ENCODE measurements at places on chromosomes 1 and 21.
A peak's percentile ranks its signal among the peaks of the same experiment; 100 is the strongest.

- no peak overlapping the region for H3K4me3 ChIP-seq
- no peaks in the 10 kb centered on the region for H3K36me3 ChIP-seq
- no peak for ATAC-seq
- H3K4me1 ChIP-seq = no peaks in the 10 kb centered on the region
- H3K27me3 ChIP-seq = no peaks in the 10 kb centered on the region
These were observed 54.5 kb downstream of the SCCPDH start for GRCh38 chr1:246778663-246779062.

DNA sequence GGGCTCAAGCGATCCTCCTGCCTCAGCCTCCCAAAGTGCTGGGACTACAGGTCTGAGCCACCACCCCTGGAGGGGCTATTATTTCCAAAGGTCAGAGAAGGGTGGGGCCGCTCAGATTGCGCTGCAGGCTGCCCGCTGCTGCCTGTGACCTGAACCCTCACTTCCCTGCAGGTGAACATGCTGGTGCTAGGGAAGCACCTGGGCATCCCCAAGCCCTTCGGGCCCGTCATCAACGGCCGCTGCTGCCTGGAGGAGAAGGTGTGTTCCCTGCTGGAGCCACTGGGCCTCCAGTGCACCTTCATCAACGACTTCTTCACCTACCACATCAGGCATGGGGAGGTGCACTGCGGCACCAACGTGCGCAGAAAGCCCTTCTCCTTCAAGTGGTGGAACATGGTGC lies 8.6 kb upstream of the PADI6 start:
- no peak overlapping the region for H3K27ac ChIP-seq
- ATAC-seq = no peak
- no peak overlapping the region for H3K4me3 ChIP-seq

DNA sequence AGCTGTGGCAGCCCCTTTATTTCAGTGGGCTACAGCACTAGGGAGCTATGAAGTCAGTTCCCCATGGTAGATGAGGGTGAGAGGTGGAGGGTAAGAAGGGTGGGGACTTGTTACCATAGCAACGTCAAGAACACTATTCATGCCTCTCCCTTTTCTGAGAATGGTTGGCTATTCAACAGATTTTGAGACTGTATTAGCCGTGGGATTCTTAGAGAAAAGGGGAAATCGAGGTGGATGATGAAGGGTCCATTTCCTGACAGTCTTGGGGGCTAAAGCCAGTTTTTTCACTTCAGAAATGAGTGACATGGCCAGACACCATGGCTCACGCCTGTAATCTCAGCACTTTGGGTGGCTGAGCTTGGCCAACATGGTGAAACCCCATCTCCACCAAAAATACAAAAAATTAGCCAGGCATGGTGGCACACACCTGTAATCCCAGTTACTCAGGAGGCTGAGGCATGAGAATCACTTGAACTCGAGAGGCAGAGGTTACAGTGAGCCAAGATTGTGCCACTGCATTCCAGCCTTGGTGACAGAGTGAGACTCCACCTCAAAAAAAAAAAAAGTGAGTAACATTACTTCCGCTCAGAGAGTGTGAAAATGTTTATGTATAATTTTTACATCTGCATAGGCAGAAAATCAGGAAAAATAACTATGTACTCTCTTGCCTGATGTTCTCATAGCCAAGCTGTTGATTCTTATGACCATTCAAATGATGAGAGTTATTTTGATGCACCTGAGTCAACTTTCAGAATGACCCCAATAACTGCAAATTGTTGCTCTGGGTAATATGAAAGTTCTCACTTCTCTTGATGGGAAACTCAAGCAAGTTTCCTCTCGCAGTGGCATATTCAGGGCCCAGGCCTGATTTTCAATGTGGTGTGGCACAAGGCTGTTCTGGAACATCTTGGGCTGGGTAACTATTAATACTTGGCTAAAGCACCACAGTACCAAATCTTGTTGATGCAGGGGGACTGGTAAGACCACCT lies 23.2 kb upstream of the RGSL1 start:
- H3K27ac ChIP-seq = no peak overlapping the region
- H3K4me3 ChIP-seq = no peak overlapping the region
- H3K27me3 ChIP-seq = peaks cover 5% of the 10 kb centered on the region
- no peaks in the 10 kb centered on the region for H3K36me3 ChIP-seq
- no peak for ATAC-seq

DNA sequence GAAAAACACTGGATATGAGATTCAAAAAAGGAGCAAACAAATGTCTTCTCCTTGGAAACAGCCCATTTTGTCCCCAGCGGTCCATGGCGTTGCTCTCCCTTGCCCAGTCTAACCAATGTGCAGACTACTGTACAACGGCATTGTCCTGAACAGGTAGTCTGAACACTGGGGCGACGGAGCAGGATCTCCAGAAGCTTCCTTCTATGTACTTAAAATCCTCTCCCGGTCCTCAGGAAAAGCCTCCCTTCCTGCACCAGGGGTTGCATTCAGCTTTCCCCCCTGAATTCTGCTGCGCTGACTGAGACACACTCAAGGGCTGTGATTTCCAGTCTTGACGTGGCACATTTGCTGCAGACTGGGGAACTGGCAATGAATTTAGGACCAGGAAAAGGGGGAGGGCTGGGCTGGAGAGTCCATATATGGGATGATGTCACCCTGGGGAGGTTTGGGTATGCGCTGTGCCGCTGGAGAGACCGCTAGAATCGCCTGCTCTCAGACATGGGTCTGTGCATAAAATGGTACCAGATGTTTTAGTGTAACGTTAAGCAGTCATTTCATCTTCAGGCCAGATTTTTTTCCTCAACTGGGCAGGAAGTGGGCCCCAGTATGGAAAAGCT lies 275.9 kb upstream of the C1orf105 start:
- peak overlapping the region; percentile 16 for H3K27ac ChIP-seq
- no peaks in the 10 kb centered on the region for H3K27me3 ChIP-seq
- no peak overlapping the region for H3K4me3 ChIP-seq
- ATAC-seq = no peak

GRCh38 chr1:99441299-99442095 lies 177.2 kb downstream of the PLPPR4 start:
- H3K27ac ChIP-seq = no peak overlapping the region
- peaks cover 6% of the 10 kb centered on the region for H3K27me3 ChIP-seq
- peak overlapping the region; percentile 30 for H3K4me3 ChIP-seq
- peaks cover 6% of the 10 kb centered on the region for H3K4me1 ChIP-seq
- no peaks in the 10 kb centered on the region for H3K36me3 ChIP-seq

- no peak overlapping the region for H3K27ac ChIP-seq
- no peak overlapping the region for H3K4me3 ChIP-seq
- no peaks in the 10 kb centered on the region for H3K27me3 ChIP-seq
These were observed 541.3 kb downstream of the PTBP2 start for GRCh38 chr1:97262842-97263241.

DNA sequence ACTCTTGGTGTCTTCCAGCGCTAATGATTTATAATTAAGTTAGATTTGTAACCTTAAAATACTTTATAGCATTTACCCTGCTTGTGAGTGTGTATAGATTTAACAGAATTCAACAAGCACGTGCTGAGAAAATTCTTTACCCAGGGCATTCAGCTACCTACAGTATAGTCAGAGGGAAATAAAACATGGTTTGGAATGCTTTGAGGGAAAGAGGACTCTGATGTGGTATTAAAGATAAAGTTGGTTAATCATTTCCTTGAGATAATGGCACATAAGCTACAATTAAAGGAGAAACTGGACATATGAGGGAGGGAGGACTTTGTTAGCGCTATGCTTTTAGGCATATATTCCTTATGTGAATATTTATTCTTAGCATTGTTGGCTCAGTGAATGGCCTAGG lies 26.4 kb upstream of the IL12RB2 start:
- no peaks in the 10 kb centered on the region for H3K36me3 ChIP-seq
- H3K4me3 ChIP-seq = no peak overlapping the region
- H3K4me1 ChIP-seq = peaks cover 7% of the 10 kb centered on the region
- H3K27me3 ChIP-seq = no peaks in the 10 kb centered on the region

- ATAC-seq = no peak
- no peaks in the 10 kb centered on the region for H3K4me1 ChIP-seq
- H3K4me3 ChIP-seq = no peak overlapping the region
- no peak overlapping the region for H3K27ac ChIP-seq
- peaks cover 20% of the 10 kb centered on the region for H3K27me3 ChIP-seq
These were observed 64.4 kb downstream of the HMGB4 start for GRCh38 chr1:33928251-33928650.

DNA sequence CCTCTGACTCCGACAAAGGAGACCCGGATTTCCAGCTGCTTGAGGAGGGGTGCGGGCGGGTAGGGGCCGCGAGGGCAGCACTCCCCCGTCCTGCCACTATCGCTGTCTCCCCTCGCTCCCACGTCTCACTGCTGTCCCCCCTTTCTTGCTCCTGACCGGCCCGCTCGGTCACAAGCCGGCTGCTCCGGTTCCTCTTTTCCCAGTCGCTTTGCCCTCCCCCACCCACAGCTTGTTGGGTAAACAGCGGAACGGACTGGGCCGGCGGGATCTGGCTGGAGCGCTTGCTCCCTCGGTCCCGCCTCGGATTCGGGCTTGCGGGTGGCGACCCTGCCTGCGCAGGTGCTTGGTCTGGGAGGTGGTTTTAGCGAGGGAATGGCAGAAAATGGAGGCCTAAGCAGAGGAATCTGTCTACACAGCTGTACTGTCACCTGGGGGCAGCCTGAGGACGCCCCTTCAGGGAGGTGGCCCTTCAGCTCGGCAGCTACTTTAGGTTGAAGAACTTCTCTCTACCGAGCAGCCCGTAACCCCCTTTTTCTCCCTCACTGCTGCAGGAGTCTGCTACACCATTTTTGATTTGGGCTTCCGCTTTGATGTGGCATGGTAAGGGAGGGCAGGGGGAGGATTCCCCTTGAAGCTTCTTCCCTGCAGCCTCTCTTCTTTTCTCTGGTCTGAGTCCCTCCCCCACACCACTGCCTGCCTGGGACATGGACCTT lies 645 bp downstream of the ATP6V0B start:
- peaks cover 72% of the 10 kb centered on the region for H3K36me3 ChIP-seq
- H3K4me1 ChIP-seq = peaks cover 38% of the 10 kb centered on the region
- peak overlapping the region; percentile 65 for H3K27ac ChIP-seq
- no peak for ATAC-seq

DNA sequence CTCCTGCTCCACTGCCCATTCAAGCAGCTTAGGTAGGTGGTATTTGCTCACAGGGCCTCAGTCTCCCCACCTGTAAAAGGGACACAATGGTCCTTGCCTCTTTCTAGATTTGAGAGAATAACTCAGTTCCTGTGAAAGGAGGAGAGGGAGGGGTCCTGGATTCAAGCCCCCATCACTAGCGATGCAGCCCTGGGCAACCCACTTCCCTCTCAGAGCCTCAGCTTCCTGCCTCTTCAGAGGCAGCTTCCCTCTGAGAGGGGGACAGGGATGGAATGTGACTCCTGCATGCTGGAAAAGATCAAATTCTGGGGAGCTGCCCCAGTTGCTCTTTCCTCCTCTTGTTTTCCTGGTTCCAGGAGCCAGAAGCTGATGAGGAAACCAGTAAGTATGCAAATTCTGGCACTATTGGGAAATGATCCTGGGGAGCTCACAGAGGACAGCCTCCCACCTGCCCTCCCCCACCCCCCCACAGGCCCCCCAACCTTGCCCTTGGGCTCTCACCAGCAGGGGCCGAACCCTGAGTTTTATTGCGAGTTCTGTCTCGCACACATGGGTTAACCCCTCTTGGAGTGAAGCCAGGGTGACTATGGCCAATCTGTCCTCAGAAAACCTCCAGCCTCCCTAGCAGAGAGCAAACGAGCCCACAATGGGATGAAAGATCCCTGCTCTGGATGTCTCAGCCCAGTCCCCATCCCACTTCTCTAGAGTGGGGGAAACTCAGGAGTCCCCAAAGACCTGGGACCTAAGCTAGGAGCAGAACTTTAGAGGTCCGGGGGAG lies 11.7 kb downstream of the ZC3H12A start:
- peaks cover 25% of the 10 kb centered on the region for H3K4me1 ChIP-seq
- ATAC-seq = no peak
- peaks cover 70% of the 10 kb centered on the region for H3K36me3 ChIP-seq

DNA sequence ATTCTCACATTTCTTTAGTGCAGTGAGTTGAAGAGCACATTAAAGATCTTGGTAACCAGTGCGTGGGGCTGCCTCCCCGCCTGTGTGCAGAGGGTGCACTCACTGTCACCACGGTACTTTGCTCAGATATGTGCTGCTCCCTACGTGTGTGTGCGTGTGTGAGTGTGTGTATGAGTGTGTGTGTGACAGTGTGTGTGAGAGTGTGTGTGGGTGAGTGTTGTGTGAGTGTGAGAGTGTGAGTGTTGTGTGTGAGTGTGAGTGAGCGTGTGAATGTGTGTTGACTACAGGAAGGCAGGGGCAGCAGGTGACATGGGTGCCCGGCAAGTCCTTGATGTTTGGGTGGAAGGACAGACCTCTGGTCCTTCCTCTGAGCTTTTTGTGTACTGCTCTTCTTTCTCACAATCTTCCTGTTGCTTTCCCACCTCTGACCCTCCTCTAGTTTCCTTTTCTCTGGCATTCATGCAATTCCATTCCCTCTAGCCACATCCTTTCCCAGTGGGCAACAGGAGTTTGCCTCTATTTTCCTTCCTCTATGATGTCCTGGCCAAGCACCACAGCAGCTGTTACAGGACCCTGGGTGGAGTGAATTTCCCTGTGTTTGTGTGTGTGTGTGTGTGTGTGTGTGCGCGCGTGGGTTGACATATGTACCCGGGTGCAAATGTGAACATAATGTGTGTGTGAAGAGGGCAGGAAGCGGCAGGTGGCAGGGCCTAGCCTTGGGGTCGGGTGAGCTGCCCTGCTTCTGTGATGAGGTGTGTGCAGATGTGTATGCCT lies 19.8 kb downstream of the LHX4 start:
- H3K4me3 ChIP-seq = no peak overlapping the region
- ATAC-seq = no peak
- H3K36me3 ChIP-seq = no peaks in the 10 kb centered on the region
- no peak overlapping the region for H3K27ac ChIP-seq
- H3K4me1 ChIP-seq = peaks cover 4% of the 10 kb centered on the region

GRCh38 chr21:42759594-42759927 lies 106.1 kb downstream of the PDE9A start:
- no peak for ATAC-seq
- no peak overlapping the region for H3K27ac ChIP-seq
- no peaks in the 10 kb centered on the region for H3K4me1 ChIP-seq

DNA sequence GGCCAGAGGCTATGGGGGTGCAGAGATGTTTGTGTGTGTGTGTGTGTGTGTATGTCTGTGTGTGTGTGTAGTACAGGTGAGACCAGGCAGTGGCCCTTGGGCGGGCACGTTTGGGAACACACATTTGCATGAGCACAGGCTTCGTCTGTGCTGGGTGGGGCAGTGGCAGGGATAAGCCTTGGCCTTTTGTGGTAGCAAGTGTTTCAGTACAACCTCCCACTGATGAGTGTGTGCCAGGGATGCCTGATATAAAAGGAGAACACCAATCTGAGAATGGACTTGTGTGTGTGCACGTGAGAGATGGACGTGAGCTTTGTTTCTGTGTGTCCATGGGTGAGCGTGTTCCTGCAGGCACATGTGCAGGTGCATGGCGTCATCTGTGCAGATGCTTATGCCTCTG lies 3.0 kb downstream of the NTRK1 start:
- H3K27ac ChIP-seq = peak overlapping the region; percentile 54
- peak overlapping the region; percentile 48 for H3K4me3 ChIP-seq
- H3K27me3 ChIP-seq = peaks cover 31% of the 10 kb centered on the region
- no peak for ATAC-seq
- no peaks in the 10 kb centered on the region for H3K36me3 ChIP-seq

GRCh38 chr1:210568631-210569030 lies 239.9 kb downstream of the HHAT start:
- no peak overlapping the region for H3K4me3 ChIP-seq
- H3K27ac ChIP-seq = no peak overlapping the region
- no peak for ATAC-seq
- H3K4me1 ChIP-seq = no peaks in the 10 kb centered on the region
- no peaks in the 10 kb centered on the region for H3K27me3 ChIP-seq
- H3K36me3 ChIP-seq = no peaks in the 10 kb centered on the region

GRCh38 chr1:6490181-6491080 lies 1.0 kb downstream of the PLEKHG5 start:
- H3K36me3 ChIP-seq = no peaks in the 10 kb centered on the region
- H3K27ac ChIP-seq = peak overlapping the region; percentile 82
- peak; percentile 80 for ATAC-seq
- peaks cover 5% of the 10 kb centered on the region for H3K27me3 ChIP-seq
